Stimulated activated CD8-positive, alpha-beta memory T cell treated with anti-CD3 and anti-CD28 coated beads, Interleukin-2, amount 100 ng/mL, for 1 hour (primary cell): ENCODE measurements at places on chromosomes 11 and 22.

GRCh38 chr11:27886857-27887256 lies 186.6 kb upstream of the BDNF start:
- DNase-seq: no peak

DNA sequence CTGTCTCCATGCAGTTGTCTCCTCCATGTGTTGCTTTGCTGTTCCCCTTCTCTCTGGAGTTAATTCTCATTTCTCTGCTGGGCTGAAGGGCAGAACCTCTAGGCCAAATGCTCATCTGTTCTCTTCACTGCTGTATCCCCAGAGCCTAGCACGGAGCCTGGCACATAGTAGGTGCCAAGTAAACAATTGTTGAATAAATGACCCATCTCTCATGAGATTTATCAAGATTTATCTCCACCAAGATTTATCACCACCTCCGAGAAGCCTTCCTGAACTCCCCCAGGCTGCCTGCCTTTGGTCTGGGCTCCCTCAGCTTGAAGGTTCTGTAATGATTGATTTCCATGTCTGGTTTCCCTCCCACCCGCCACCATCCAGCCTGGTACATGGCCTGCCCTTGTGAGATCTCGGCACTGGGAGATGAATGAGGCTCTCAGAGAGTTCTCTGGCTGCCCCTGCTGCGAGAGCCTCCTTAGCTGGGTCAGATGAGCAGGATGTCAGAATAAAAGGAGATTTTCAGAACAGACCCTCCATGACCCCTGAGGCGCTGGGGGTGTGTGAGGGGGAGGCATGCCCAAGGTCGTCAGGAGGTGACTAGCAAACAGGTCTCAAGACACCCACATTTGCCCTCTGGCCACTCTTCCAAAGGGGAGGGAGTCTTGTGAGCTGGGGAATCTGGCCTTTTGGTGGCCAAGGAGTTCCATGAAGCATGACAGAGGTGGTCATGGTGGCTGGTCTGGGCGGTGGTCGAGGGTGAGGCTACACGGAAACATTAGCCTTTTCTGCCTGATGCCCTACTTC lies 2.4 kb upstream of the GDPD5 start:
- DNase-seq: no peak

DNA sequence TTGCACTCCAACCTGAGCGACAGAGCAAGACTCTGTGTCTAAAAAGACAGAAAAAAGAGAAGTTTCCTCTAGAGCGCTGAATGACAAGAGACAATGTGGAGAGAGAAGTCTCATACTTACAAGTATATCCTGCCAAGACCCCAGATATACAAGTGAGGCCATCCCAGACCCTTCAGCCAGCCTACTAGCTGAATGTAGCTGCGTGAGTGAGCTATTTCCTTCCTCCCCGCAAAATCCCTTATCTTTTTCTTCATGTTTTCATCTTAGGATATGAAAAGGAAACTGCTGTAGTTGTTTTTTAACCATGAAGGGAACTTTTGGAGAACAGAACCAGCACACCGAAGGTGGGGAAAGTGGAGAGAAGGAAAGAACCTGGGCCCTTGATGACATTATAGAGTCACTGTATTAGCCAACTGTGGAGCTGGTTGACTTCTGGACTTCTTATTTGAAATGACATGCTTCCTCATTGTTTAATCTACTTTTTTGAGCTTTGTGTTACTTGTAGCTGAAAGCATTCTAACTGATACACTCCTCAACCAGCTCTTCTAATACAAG lies 4.4 kb upstream of the DDX17 start:
- no peak for DNase-seq

- no peak for DNase-seq
Measured at GRCh38 chr11:113896156-113896879, 8.3 kb upstream of the HTR3B start.

DNA sequence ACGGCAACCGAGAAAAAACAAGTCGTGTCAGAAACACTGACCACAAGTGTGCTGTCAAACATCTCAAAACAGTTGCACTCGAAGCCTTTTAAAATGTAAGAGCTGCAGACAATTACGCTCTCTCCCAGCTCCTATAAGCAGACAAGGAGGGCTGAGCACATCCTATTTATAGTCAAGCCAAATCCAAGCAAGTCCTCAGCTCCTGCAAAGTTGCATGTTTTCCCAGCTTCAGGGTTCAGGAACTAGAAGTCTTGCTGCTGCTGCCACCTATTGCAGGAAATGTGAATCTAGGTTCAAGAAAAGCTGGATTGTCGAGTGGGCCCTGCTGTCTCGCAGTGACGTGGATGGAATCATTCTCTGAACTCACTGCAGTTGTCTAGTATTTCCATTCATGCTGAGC lies 15.5 kb downstream of the EFCAB6 start:
- no peak for DNase-seq

DNA sequence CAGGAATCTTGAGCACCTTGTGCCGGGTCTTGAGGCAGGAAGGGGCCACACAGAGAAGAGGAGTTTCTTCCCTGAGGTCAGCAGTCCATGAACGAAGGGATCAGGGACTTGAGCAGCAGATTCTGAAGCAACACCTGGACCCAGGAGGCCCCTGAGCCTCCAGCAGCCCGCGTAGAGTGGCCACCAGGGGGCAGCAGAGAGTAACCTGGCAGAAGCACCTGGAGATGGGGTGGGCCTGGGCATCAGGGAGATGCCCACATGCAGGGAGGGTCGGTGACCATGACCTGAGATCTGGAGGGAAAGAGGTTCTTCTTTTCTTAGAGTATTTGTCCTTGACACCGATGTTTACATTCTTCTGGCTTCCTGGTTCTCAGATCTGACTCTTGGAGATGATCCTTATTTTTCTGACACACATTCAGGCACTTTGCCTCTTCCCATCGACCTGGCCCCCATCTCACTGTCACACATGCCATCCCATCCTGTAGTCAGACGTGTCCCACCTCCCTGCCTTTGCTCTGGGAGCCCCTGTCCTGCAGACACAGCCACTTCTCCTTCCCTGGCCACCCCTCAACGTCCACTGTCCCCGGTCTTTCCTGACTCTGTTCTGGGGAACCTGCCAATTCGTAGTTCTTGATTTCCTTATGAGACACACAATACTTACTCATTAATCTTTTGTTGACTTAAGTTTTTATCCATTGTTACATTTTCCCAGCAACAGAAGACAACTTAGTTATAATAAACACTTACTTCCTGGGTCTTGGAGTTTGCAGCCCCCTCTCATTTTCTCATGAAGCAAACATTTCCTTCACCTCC lies 66.5 kb downstream of the GGTLC2 start:
- peak; percentile 68 for DNase-seq

GRCh38 chr11:5421811-5422210 lies at the start of gene OR51Q1:
Gene OR51Q1 (plus strand): TSS chr11:5422111. CDS start chr11:5422201, 90 bp downstream.
- no peak for DNase-seq
